ENCODE measurements at places on chromosomes 2 and 18.

GRCh38 chr18:66971960-66972359, 368.1 kb upstream of the CDH19 start:
- DNase-seq = no peak

DNA sequence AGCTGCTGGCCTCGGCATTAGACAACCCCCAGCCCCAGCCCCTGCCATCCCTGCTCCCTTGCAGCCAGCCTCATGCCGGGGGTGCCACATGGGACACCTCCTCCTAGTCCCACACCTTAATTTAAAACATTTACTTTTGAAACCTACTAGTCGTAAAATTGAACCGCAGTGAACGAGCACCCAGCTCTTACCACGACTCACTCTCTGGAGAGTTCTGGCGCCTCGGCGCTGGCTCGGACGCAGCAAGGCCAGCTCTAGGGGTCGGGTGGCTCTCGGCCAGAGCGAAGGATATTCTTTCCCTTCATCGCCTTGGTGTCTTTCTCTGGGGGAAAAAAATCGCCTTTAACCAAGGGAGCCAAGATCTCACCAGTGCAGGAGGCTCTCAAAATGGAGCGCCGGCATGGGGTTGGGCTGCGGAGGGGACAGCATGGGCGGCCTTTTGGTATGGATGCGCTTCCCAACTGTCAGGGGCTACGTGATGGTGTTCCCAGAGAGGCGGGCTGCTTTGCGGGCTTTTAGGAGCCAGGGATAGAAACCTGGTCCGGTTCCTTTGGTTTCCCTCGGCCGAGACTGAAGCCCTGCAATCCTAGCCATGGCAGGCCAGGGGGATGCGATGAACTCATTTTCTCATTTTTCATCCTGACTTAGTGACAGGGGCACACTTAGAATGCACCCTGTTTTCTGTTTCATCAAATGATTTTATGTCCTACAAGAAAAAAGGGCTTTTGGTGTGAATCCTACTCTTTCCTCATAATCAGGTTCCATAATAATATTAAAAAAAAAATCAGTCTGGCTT, 2.0 kb downstream of the HPCAL1 start:
- no peak for DNase-seq

GRCh38 chr18:48367557-48367956, 41.6 kb downstream of the ZBTB7C start:
- no peak for DNase-seq

DNA sequence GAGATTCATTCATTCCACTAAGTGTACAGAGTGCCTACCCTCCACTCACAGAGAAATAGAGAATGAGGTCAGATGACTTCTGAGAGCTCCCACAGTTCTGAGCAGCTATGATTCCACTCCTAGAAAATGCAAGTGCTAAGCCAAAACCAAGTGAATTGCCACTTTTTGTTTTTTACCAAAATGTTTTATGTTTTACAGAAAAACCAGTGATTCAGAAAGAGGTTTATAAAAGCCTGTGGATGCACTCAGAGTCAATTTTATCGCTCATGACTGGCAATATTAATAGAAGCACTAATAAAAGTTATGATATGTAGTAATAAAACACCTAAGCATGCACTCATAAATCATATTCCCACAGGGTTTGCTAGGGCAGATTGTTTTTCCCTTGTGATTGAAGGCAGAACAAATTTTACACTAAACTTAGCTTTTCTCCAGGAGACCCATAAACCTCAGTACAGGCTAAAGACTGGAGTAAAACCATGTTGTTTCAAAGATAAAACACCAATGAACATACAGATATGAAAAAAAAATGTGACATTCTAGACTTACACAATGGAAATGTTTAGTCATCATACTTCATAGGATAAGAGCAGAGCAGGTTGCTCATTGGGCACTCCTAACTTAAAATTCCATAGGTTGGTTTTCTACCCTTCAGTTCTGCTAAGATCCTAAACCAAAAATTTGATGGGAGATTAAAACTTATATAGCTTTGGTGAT, 67.5 kb downstream of the PDK1 start:
- no peak for DNase-seq

DNA sequence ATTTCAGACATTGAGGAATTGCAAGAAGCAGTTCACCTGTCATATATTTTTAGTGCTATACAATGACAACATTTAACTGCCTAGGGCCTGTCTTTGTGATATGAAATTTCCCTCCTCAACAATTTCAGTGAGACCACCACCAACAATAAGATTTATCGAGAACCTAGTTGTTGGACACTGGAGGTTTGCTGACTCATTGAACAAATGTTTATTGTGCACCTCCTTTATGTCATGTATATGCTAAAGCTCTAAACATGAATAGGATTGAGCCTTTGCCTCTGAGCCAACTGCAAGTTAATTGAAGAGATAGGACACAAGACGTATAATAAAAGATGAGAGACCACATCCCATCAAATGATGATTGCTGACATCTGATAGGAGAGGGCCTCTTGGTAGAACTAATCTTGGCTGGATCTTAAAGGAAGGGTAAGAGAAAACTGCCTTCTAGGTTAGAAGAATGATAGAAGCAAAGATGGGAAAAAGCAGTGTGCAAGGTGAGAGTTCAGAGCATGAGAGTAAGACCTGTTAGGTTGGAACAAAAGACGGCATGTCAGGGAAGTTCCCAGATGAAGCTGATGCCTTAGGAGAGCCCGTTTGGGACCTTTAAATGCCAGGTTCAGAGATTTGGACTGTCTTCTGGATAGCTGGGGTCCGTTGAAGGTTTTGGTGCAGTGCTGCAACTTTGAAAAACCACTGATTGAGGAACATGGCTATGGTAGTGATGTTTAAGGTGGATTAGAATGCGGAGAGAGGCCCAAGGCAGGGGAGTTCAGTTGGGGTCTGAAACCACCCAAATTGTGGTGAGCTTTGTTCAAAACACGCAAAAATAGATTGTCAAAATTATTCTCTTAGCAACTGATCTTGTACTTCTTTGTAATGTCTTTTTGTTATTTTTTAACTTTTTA, 133.0 kb upstream of the EML6 start:
- DNase-seq = no peak

DNA sequence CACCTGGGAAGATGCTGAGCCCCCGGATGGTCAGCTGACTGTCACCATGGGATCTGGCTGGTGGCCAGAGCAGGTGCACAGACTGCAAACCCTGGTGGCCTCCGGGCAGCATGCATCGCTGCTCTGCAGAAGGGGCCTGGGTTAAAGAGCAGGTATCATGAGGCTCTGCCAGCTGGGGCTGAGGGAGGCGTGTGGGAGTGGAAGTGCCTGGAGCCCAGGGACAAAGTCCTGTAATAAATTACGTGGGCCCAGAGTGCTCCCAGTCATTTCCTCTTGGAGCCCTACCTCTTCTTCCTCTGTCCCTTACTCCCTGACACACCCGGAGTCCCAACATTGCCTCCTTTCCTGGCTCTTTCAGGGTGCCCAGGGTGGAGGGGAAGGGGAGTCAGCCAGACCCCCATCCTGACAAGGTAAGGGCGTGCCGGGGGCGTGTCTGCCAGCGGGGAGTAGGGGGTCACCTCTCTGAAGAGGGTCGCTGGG, at the start of gene MYO7B:
TSS of gene MYO7B (plus strand) at position 262 of the 480 bp plus-strand sequence. CDS start 24,040 bp downstream, outside the sequence.
- DNase-seq = no peak

DNA sequence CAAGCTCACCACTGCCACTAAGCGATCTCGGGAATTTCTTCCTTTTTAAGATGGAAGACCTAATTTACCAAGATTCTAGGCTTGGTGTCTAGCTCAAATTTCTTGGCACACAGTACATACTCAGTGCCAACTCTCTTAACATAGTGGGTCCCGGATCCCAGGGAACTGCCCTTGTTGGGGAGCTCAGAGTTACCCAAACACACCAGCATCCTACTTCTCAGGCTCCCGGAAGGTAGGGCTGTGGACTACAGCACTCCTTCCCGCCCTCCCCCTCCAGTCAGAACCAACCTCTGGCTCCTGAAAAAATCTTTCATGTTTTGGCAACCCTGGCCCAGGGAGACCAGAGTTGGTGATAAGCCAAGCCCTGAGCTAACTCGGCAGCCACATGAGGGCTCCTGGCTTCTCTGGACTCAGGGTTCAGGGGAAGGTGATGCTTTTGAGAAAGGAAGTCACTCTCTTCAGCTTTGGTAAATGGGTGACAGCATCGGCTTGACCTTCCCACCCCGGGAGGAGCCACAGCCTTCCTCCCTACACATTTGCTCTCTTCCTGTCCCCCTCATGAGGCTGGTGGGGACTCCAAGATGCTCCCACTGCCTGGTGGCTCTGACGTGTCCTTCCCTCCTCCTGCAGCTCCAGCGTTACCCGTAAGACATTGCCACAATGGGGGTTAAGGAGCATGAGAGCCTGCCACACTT, 8.8 kb downstream of the ODC1 start:
- no peak for DNase-seq

- DNase-seq = no peak
Measured at GRCh38 chr18:63819786-63820185, 44.6 kb downstream of the SERPINB7 start.

DNA sequence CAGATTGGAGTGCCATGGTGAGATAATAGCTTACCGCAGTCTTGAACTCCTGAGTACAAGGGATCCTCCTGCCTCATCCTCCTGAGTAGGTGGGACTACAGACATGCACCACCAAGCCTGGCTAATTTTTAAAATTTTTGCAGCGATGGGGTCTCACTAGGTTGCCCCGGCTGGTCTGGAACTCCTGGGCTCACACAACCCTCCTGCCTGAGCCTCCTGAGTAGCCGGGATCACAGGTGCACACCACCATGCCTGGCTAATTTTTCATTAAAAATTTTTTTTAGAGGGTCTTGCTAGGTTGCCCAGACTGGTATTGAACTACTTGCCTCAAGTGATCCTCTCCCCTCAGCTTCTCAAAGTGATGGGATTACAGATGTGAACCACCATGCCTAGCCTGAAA, 27.8 kb downstream of the RAB31 start:
- DNase-seq = no peak

GRCh38 chr2:203743441-203743981, 37.1 kb downstream of the CD28 start:
- no peak for DNase-seq

DNA sequence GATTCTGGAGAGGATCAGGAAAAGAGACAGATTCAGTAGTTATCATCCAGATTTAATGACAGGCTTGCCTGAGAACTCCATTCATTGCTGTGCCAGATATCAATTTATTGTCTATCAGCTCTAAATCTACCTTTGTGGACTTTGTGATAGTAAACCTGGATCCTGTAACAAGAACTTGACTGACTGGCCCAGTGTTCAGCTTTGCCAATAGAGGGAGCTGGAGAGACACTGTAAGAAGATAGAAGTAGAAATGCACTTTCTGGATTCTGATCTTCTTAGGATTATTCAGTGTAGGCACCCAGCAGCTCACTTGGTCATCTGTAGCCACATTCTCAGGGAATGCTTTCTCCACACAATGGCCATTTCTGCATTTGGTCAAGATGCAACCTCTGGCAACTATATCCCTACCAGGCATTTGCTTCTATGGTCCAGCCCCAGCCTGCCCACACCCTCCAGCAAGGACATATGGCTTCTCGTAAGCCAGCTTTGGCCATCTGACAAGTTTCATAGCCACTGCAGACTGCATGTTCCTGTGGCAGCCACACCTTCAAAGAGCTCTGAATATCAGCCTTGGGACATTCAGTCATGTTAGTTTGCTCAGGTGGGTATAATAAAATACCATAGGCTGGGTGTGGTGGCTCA, 6.1 kb upstream of the SERPINB8 start:
- peak; percentile 3 for DNase-seq

- DNase-seq = no peak
Measured at GRCh38 chr2:179796213-179797007, 65.0 kb downstream of the ZNF385B start.

GRCh38 chr18:11163665-11164064, 14.3 kb upstream of the PIEZO2 start:
- no peak for DNase-seq

DNA sequence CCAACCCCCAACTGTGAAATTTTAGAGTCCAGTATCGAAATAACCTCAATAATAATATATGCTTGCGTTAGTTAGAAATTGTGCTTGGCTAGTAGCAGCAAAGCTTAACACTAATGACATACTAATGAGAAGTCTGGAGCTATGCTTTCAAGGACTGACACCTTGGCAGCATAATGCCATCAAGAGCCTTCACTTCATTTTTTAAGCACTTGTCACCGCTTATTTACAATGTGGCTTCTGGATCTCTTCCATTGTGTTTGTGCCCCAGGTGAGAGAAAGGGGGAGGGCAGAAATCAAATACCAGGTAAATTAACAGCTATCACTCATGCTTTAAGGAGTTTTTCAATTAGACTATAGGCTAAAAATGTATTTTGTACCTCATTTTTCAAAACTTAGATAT, 101.5 kb downstream of the CDH7 start:
- DNase-seq = no peak

- no peak for DNase-seq
Measured at GRCh38 chr2:234971496-234971895, 19.7 kb downstream of the SH3BP4 start.

DNA sequence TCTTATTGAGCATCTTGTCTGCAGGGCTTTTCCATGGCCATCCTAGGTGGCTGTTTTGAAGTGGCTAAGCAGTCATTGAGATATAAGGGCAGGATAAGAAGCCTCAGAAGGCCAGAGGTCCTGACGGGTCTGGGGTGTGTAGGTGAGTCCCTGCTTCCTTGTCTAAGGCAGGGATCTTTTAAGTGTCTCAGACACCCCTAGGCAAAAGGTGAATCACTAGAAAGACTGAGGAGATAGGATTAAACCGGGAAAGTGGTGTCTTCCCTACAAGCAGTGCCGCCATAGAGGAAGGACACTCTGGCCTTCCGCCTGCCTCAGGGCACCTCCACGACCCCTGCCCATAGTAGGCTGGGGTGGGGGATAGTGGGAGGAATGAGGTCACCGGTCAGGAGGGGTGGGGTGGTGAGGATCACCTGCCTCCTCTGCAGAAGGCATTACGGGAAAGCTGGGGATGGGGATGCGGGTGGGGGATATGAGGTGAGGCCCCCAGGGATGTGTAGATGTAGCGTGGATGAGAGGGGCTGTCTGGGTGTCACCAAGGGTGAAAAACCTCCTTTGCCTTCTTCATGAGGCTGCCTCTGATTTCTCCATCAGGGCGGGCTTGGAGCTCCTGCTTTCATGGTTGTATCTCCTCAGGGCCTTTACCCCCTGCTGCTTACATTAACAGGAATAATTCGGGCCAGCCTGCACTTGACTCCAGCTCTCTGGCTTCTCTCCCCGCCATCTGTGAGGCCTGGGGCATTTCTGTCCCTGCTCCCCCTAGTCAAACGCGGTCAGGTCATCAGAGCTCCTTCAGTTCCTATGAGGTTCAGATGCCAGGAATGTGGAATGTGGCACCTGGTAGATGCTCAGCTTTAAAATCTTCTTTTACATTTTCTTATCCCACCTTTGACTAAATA, 244.0 kb downstream of the DYSF start:
- DNase-seq = no peak

DNA sequence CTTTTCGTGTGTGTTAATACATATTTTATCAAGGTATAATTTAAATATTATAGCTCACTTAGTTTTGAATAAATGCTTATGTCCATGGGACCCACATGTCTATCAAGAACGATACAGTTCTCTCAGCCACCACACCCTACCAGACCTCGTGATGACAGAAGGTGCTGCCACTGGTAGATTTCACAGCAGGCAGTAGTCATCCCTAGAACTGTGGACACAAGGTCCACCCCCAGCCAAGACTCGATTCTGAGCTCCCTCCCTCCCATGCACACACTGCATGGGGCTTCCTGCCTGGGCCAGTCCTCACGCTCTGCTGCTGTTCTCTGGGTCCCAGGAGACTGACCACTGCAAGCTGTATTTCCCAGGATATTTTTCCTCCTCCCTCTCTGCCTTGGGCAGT, 26.5 kb upstream of the CREB1 start:
- no peak for DNase-seq

- DNase-seq = no peak
Measured at GRCh38 chr2:183081911-183082310, 3.4 kb downstream of the DUSP19 start.

Data from effector CD8-positive, alpha-beta T cell (primary cell).